ENCODE measurements at places on chromosomes 6 and 20. TPM values are rescaled to one million over a fixed set of nuclear protein-coding genes. Genes with fewer than 3 reads are reported as not detected.

DNA sequence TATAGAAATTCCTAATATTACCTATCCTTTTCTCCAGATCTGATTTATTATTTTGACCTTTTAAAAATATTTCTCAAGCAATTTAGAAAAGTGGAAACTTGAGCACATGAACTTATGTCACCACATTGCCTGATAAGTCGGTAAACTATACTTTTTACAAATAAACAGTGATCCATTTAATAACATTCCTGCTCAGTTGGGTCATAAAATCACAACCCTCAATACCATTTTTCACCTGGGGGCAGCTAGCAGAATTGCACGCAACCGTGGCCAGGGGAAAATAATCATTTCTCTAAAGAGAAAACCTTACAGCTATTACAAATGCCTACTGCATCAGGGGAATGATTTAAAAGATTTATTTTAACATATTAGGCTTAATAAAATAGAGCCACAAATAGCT, 614.5 kb downstream of the PHF3 start:
- H3K4me1 ChIP-seq: no peaks in the 10 kb centered on the region
- no peak overlapping the region for H3K4me3 ChIP-seq
- DNase-seq: no peak
- H3K27ac ChIP-seq: no peak overlapping the region

- H3K27me3 ChIP-seq: no peaks in the 10 kb centered on the region
- no peak overlapping the region for H3K27ac ChIP-seq
- peaks cover 3% of the 10 kb centered on the region for H3K36me3 ChIP-seq
- DNase-seq: no peak
Observed at GRCh38 chr6:184161-184700, 108.1 kb upstream of the DUSP22 start.

BTN1A1 gene
- total RNA-seq: 0.14 TPM

- H3K27ac ChIP-seq: no peak overlapping the region
- no peak for DNase-seq
- no peak overlapping the region for H3K4me3 ChIP-seq
- peaks cover 6% of the 10 kb centered on the region for H3K36me3 ChIP-seq
Observed at GRCh38 chr6:142420802-142421201, 119.0 kb downstream of the ADGRG6 start.

- peaks cover 13% of the 10 kb centered on the region for H3K4me1 ChIP-seq
- DNase-seq: peak; percentile 49
- H3K27ac ChIP-seq: peak overlapping the region; percentile 58
- H3K36me3 ChIP-seq: no peaks in the 10 kb centered on the region
- H3K4me3 ChIP-seq: no peak overlapping the region
Observed at GRCh38 chr6:97689078-97689754, 406.2 kb upstream of the MMS22L start.

DNA sequence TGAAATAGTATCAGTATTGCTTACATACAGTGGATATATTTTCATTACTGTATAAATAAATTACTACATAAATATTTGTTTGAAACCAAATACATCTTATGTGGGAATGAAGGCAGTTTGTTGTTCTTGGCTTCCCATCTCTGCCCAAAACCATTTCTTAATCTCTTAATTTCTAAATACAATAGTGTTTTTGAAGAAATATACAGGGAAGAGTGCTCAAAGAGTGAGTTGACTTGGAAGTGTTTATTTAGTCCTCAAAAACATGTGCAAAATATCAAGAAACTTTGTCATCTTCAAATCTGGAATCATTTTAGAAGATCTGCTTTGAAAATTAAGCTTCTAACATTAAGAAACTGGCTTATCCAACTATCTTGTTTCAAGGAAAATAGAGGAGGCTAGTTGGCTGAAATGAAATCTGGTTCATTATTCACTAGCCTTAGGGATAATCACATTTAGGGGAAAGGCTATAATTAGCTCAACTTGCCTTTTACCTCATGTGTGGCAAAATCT, 259.8 kb upstream of the FLRT3 start:
- no peak overlapping the region for H3K27ac ChIP-seq
- H3K27me3 ChIP-seq: no peaks in the 10 kb centered on the region
- H3K36me3 ChIP-seq: no peaks in the 10 kb centered on the region
- H3K4me1 ChIP-seq: peaks cover 17% of the 10 kb centered on the region

GRCh38 chr6:17478223-17478907, 85.0 kb downstream of the CAP2 start:
- no peaks in the 10 kb centered on the region for H3K27me3 ChIP-seq
- H3K27ac ChIP-seq: no peak overlapping the region
- DNase-seq: no peak
- no peak overlapping the region for H3K4me3 ChIP-seq
- H3K36me3 ChIP-seq: peaks cover 2% of the 10 kb centered on the region
- peaks cover 6% of the 10 kb centered on the region for H3K4me1 ChIP-seq

- H3K27ac ChIP-seq: no peak overlapping the region
- no peaks in the 10 kb centered on the region for H3K27me3 ChIP-seq
- DNase-seq: no peak
- no peak overlapping the region for H3K4me3 ChIP-seq
Observed at GRCh38 chr6:149286905-149287304, 30.6 kb upstream of the TAB2 start.

HLA-DRB5 gene
- not detected for total RNA-seq

- peak overlapping the region; percentile 95 for H3K27ac ChIP-seq
- peak overlapping the region; percentile 90 for H3K4me3 ChIP-seq
- no peak for DNase-seq
- peaks cover 23% of the 10 kb centered on the region for H3K4me1 ChIP-seq
Observed at GRCh38 chr6:8435845-8436168, 462 bp upstream of the SLC35B3 start.

STX7 gene
- 25.6 TPM for total RNA-seq

GRCh38 chr6:63440057-63440456, 120.3 kb upstream of the LGSN start:
- no peaks in the 10 kb centered on the region for H3K27me3 ChIP-seq
- peaks cover 23% of the 10 kb centered on the region for H3K36me3 ChIP-seq
- H3K4me3 ChIP-seq: no peak overlapping the region
- H3K27ac ChIP-seq: no peak overlapping the region
- no peak for DNase-seq

MAFB gene
- 6.7 TPM for total RNA-seq

DEFB123 gene
- total RNA-seq: not detected

NKAPL gene
- total RNA-seq: 0.41 TPM

- no peaks in the 10 kb centered on the region for H3K27me3 ChIP-seq
- no peaks in the 10 kb centered on the region for H3K36me3 ChIP-seq
- H3K4me3 ChIP-seq: no peak overlapping the region
- no peak for DNase-seq
- H3K4me1 ChIP-seq: peaks cover 36% of the 10 kb centered on the region
Observed at GRCh38 chr6:26349964-26350857, 14.8 kb upstream of the BTN3A2 start.

PMEPA1 gene
- total RNA-seq: 29.8 TPM

DNA sequence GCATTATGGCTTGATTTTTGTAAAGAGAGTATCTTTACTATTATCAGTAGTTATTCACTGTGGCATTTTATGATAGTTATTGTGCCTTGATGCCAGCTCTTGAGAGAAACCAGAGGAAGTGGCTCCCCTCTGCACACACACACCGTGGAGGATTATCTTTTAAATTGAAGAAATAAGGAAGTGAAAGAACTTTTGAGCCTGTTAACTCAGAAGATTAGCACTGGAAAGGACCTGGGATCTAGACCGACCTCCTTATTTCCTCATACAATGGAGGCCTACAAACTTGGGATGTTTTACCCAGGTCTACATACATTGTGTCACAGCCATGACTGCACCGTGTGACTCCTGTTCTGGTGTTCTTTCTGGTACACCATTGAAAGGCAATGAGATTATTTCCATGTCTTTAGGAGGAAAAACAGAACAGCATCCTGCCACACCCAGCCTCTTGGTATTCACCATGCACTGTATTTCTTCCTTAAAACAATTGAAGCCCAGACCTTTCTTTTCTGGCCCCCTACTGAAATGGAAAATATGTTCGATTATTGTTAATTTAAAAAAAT, 40.6 kb downstream of the HECA start:
- no peaks in the 10 kb centered on the region for H3K27me3 ChIP-seq
- H3K27ac ChIP-seq: no peak overlapping the region
- DNase-seq: no peak
- H3K4me3 ChIP-seq: no peak overlapping the region

DNA sequence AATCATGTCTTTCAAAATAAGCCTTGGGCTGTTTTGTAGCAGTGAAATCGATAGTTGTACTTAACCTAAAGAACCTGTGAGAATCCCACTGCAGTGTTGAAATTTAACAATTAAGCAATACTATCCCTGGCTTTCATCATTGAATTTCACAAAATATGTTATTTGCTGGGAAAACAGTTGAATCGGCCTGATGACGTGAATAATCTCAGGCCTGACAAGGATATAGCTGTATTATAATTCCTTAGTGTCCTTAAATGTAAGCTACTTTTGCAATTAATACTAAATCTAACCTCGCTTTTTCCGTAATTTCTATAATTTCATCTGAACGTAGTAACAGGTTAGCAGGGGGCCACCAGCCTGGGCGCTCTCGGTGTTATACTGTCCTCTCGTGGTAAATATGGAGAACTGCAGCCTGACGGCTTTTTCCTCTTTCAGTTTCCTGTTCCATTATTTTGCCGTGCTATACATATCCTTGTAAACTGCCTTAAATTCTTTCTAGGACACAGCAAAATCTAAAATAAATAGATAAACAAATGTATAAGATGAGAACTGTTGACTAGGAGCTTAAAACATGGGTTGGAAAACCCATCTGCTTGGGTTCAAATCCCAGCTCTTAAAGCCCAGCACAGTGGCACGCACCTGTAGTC, 24.0 kb downstream of the MTFR2 start:
- DNase-seq: peak; percentile 36
- no peak overlapping the region for H3K4me3 ChIP-seq
- no peaks in the 10 kb centered on the region for H3K4me1 ChIP-seq
- no peak overlapping the region for H3K27ac ChIP-seq

DNA sequence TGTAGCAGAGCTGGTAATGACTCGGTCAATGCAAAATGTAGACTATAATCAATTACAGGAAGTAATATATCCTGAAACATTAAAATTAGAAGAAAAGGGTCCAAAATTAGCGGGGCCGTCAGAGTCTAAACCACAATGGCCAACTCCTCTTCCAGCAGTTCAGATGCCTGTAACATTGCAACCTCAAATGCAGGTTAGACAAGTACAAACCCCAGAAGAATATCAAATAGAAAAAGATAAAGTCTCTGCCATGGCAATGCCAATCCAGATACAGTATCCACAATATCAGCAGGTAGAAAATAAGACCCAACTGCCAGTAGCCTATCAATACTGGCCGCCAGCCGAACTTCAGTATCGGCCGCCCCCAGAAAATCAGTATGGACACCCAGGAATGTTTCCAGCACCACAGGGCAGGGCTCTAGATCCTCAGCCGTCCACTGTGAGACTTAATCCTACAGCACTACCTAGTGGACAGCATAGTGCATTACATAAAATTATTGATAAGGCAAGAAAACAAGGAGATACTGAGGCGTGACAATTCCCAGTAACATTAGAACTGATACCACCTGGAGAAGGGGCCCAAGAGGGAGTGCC, 158.4 kb downstream of the GPX5 start:
- no peak overlapping the region for H3K27ac ChIP-seq
- DNase-seq: peak; percentile 27
- H3K36me3 ChIP-seq: no peaks in the 10 kb centered on the region
- peaks cover 4% of the 10 kb centered on the region for H3K4me1 ChIP-seq

- H3K27ac ChIP-seq: no peak overlapping the region
- peaks cover 7% of the 10 kb centered on the region for H3K27me3 ChIP-seq
- no peak overlapping the region for H3K4me3 ChIP-seq
- H3K36me3 ChIP-seq: no peaks in the 10 kb centered on the region
- H3K4me1 ChIP-seq: peaks cover 12% of the 10 kb centered on the region
Observed at GRCh38 chr20:23614163-23614562, 8.4 kb upstream of the CST9 start.

GRCh38 chr6:166586424-166587156, at the start of gene RAMACL:
Gene RAMACL (minus strand): TSS chr6:166586678. CDS start chr6:166586477, 201 bp downstream.
- DNase-seq: peak; percentile 65
- H3K27me3 ChIP-seq: no peaks in the 10 kb centered on the region
- no peaks in the 10 kb centered on the region for H3K36me3 ChIP-seq
- no peak within 1 kb of the TSS for H3K4me3 ChIP-seq
- H3K4me1 ChIP-seq: peaks cover 58% of the 10 kb centered on the region
- H3K27ac ChIP-seq: no peak within 1 kb of the TSS

DNA sequence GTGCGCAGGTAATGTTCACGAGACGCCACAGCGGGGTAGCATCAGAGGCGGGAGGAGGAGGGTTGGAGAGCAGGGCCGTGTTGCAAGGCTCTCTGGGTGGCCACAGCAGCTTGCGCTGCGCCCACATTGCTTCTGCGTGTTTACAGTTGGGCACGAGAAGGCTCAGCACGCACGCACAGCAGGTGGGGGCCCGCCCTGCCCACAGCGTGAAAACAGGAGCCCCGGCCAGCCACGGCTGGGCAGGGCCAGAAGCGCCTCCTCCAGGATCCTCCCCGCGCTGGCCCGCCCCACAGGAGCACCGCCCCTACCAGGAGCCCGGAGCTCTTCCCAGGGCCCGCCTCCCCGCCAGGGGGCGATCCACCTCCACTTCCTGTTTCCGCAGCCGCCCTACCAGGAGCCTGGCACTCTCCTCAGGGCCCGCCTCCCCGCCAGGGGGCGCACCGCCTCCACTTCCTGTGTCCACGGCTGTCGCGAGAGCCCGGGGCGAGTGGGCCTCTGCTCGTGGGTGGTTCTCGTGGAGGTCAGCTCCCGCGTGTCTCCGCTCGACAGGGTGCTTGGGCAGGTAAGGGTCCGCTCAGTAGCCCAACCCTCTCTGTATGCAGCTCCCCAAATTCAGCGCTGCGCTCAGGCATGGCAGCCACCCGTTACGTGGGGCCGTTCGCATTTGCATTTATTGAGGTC, at the start of gene FAM50B:
Gene FAM50B, plus strand, starts transcription at position 449 of the 681 bp plus-strand sequence. CDS start 439 bp downstream, outside the sequence.
- H3K27me3 ChIP-seq: peaks cover 6% of the 10 kb centered on the region
- no peak within 1 kb of the TSS for H3K27ac ChIP-seq
- H3K4me1 ChIP-seq: peaks cover 9% of the 10 kb centered on the region
- peak within 1 kb of the TSS; percentile 80 for H3K4me3 ChIP-seq
- DNase-seq: peak; percentile 98

DNA sequence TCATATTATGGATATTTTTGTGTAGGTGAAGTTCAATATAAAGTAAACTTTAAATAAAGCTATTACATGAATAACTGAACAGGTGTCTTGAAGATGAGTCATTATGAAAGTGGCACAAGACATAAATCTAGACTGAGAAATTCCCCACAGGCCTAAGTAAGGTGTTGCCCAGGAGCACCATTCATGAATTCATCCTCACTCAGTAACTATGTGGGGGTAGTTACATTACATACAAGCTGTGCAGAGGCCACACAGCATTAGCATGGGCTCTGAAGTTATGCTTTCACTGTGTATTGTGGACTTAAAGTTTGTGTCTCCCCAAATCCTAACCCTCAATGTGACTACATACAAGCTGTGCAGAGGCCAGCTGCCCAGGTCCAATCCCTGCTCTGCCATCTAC, 65.9 kb downstream of the BCAS1 start:
- no peak overlapping the region for H3K27ac ChIP-seq
- no peak for DNase-seq
- H3K36me3 ChIP-seq: no peaks in the 10 kb centered on the region
- H3K27me3 ChIP-seq: no peaks in the 10 kb centered on the region
- H3K4me3 ChIP-seq: no peak overlapping the region

TMEM200A gene
- 10.4 TPM for total RNA-seq

- H3K4me3 ChIP-seq: 0 out of 2 replicates have a peak overlapping the region, but pooled peaks have one; percentile 3
- H3K27me3 ChIP-seq: peaks cover 31% of the 10 kb centered on the region
- peaks cover 48% of the 10 kb centered on the region for H3K4me1 ChIP-seq
- DNase-seq: peak; percentile 86
- H3K27ac ChIP-seq: no peak overlapping the region
- H3K36me3 ChIP-seq: no peaks in the 10 kb centered on the region
Observed at GRCh38 chr6:44268095-44268628, 2.1 kb upstream of the TMEM151B start.

ADGRB3 gene
- 1.0 TPM for total RNA-seq

EEF1E1 gene
- total RNA-seq: 68.6 TPM

IL17A gene
- total RNA-seq: not detected

RUNX2 gene
- 0.28 TPM for total RNA-seq
